ENCODE measurements at places on chromosomes 5 and 9.

DNA sequence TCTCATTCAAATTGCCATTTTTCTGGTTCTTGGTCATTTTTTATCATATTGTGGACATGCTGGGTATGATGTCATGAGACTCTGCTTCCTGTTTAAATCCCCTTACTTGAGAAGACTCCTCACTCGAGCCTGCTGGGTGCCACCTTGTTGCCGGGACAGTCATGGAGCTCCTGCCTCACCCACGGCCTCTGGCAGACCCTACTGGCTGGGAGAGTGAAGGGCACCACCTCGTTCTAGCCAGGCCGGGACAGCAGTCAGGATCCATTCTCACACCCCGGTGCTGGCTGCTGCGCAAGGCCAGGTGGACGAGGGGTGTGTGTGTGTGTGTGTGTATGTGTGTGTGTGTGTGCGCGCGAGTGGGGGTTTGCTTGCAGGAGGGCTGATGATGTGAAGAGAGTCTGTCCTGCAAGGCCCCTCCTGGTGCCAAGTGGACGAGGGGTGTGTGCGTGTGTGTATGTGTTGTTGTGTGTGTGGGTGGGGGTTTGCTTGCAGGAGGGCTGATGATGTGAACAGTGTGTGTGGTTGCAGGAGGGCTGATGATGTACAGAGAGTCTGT lies 4.4 kb downstream of the CEP72 start:
- DNase-seq = no peak

GRCh38 chr5:84791138-84791537 lies 406.5 kb upstream of the EDIL3 start:
- DNase-seq = peak; percentile 81

GRCh38 chr9:130263601-130264413 lies 1.8 kb upstream of the HMCN2 start:
- DNase-seq = no peak

GRCh38 chr5:74870299-74871067 lies 4.3 kb upstream of the FAM169A start:
- DNase-seq = no peak

DNA sequence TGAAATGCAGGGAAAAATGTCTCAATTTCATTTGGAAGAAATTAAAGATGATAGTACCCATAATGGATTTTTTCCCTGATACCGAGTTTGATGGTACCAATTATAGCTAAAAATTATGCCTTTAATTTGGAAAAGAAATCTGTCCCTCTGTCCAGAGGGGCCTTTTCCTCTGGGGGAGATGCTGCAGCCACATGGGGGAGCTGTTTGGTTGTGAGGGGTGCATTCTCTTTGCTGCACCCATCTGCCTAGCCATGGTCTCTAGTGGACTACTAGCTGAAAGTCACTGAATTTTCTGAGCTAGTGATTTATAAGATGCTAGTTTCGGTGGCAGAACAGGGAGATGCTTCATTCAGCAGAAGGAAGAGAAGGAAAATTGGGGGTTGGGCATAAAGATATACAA lies 9.6 kb downstream of the SEC61B start:
- peak; percentile 20 for DNase-seq

DNA sequence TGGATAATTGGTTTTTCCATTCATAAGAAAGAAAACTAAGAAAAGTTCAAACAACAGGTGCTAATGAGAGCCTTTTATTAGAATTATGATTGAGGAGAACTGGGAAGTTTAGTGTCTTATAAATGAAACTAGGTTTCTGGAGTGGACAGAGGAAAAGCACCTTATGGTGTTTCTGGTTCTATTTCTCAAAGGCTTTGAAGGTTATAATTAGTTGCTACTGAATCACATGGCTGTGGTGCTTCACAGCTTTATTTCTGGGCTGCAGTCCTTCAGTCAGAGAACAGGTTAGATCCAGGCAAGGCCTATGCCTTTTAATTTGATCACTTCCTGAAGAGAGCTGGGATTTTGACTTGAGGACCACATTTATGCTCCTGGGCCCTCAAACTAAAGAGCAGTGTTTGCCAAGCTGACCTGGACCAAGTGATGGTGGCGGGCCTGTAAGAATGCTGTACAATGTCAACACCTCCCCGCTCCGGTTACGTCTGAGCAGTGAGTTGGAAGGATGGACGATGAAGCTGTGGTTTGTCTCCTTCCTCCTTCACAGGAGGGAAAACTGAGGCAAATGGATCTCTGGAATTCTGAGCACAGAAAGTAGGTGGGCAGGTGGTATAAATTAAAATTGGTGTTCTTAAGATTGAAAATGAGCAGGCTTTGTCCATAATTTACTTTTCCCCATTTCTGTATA lies 56.0 kb downstream of the ZNF462 start:
- DNase-seq = no peak

DNA sequence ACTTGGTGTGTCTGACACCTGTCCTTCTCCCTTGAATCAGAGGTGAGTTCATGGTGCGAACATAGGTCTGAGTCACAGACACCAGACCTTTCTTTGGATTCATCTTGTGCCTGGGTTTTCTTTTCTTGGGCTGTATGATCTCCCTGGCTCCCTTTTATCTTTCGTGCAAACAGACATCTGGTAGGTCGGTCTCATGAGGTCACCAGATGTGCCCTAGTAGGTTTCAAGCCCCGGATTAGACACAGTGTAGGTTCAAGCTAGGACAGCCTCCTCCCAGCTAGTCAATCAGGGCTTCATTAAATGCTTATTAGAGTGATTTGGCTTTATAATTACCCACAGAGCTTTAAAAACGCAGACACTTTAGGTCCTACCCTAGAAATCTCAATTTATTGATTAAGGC lies 106.0 kb upstream of the MYO10 start:
- no peak for DNase-seq

GRCh38 chr9:21810388-21810787 lies 8.0 kb downstream of the MTAP start:
- no peak for DNase-seq

- no peak for DNase-seq
Measured at GRCh38 chr5:18236386-18236785, 602.1 kb downstream of the TAF11L14 start.

DNA sequence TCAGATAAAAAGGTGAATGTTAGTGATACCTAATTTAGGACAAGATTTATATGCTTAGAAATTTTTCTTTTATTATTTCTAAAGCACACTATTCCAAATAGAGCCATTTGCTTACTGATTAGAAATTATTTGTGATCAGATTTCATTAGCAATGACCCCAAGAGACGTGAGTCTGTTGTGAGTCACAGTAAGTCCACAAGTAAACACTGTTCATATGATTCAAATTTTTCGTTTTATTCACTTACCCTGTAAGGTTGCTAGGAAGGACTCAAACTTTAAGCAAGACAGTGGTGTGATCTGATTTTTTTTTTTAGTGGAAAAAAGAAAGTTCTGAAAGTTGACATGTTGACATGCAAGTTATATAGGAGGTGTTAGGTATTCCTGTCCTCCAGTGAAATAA lies 1.2 kb downstream of the CARD6 start:
- no peak for DNase-seq

DNA sequence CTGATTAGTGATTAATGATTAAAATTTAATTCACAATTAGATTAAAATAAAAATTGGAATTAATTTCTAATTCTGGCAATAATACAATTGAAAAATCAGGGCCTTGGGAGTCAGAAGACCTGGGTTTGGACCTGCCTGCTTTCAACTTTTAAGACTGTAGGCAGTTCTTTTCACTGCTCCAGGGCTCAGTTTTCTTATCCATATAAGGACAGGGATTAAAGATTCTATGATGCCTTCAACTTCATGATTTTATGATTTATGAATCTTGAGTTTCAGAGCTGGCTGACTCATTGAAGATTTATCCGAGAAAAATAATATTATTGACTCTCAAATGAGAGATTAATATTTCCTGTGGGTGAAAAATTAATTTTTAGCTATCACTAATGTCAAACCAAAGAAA lies 208.6 kb upstream of the ANKH start:
- no peak for DNase-seq

DNA sequence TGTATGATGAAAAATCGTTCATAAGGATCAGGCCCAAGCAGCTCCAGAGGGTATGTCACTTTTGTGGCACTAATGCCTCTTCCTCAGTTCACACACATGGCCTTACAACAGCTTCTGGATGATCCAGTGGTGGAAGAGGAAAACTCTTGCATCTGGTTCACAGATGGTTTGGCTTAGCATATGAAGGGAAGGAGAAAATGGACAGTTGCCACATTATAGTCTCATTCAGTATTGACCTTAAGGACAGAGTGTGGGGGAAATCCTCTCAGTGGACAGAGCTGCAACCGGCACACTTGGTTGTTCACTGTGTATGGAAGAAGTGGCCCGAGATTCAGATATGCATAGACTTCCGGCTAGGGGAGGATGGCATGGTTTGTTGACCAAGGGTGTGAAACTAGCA lies 22.8 kb downstream of the C9orf57 start:
- no peak for DNase-seq

- DNase-seq = peak; percentile 58
Measured at GRCh38 chr5:151522226-151522625, 68.9 kb downstream of the FAT2 start.

- DNase-seq = no peak
Measured at GRCh38 chr9:88523056-88523455, 11.9 kb upstream of the NXNL2 start.

DNA sequence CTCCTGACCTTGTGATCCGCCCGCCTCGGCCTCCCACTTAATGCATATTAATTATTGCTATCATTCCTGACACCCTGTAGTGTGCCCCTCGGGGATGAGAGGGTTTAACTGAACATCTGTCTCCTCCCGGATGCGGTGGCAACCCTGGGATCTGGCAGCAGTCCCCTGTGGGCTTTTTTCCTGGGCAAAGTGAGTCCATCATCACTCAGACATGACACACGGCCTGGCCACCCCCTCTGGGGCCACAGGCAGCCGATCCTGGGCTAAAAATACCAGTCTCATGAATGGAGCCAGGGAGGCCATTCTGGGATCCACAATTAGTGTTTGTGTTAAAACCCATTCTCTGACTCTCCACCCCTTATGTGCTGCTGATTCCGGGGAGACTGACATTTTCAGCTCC lies 161.2 kb downstream of the RGS3 start:
- DNase-seq = no peak

DNA sequence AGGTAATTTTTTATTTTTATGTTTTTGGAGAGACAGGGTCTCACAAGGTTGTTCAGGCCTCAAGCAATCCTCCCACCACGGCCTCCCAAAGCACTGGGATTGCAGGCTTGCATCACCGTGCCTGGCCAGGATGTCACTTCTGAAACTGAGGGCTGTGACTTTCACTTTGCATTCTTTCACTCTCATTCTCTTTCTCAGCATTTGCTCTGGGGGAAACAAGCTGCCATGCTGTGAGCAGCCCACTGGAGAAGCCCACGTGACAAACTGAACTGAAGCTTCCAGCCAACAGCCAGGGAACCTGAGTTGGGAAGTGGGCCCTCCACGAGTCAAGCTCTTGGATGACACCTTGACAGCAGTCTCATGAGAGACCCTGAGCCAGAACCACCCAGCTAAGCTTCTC lies 109.4 kb downstream of the C5orf15 start:
- DNase-seq = no peak

DNA sequence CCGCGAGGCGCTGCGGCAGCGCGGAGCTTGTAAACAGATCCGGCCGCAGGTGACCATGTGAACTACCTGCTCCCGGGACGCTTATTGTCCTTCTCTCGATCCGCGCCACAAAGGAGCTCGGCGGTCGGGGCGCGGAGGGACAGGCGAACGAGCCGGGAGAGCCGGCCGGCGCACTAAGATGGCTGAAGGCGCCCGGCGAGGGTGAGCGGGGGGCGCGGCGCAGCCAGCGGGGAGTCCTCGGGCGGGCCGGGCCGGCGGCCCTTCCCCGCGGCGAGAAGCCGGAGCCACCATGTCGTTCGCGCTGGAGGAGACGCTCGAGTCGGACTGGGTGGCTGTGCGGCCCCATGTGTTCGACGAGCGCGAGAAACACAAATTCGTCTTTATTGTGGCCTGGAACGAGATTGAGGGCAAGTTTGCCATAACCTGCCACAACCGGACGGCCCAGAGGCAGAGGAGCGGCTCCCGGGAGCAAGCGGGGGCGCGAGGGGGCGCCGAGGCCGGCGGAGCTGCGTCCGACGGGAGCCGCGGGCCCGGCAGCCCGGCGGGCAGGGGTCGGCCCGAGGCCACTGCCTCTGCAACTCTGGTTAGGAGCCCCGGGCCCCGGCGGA lies 535 bp downstream of the JMY start:
- peak; percentile 21 for DNase-seq

DNA sequence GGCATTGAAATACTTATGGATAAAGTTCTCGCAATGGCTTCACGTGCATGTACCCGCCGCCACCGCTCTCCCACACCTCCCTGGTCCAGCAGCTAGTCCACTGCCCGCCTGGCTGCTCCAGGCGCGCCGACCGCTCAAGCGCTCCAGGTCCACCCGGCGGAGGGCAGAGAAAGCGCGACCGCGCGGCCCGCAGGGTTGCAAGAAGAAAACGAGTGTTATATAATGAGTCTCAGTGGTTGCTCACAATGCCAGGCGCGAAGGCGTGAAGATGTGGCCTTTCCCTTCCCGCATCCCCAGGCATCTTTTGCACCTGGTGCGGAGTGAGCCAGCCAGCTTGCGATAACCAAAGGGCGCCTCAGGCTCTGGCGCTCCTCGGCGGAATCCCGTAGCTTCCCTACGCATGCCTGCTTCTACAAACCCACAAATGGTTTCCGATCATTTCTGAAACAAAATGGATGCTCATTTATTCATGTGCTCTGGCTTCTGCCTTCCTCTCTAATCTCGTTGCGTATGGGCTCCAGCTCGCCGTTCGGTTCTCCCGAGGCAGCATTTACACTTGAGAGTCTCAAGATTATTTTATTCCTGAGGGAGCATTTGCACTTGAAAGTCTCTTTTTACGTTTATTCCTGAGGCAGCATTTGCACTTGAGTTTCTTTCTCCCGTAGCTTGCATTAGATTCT lies 25.7 kb downstream of the CDKN2A start:
- DNase-seq = peak; percentile 21

DNA sequence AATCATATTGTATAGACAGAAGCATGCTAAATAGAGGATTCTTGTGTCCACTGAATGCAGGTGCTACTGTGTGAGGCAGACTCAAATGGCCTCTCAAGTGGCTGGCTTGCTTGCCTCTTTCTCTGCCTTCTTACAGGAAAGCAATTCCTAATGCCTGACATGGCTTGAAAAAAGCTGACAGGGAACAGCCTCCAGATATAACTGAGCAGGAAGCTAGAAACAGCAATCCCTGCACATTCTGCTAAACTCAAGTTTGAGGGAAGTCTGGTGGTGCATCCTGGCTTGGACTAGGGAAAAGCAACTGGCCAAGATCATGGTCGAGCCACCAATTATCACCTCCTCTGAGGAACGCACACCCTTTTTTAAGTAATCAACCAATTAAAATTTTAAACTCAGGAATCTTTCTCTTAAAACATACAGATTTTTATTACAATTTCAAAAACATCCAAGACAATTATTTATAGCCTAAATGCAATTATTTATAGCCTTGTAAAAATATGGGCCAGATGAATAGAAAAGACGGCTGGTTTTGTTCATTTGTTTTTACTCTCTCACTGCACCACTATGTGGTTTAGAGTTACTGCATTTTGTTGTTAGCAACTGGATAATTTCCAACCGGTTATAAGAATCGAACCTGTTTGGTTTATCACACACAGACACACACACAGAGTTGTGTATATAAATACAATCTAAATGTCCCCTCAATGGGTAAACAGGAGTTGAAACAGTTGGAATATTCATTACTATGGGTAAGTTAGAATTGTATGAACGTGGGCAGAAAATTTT lies 290.9 kb upstream of the ANKRD55 start:
- DNase-seq = no peak

All from inflammatory macrophage treated with lipopolysaccharide for 1 hour (primary cell).